Vagina (tissue), 2 donors: ENCODE measurements at places on chromosomes 6 and 20. TPM values are rescaled to one million over a fixed set of nuclear protein-coding genes. Genes with fewer than 3 reads are reported as not detected.

DNA sequence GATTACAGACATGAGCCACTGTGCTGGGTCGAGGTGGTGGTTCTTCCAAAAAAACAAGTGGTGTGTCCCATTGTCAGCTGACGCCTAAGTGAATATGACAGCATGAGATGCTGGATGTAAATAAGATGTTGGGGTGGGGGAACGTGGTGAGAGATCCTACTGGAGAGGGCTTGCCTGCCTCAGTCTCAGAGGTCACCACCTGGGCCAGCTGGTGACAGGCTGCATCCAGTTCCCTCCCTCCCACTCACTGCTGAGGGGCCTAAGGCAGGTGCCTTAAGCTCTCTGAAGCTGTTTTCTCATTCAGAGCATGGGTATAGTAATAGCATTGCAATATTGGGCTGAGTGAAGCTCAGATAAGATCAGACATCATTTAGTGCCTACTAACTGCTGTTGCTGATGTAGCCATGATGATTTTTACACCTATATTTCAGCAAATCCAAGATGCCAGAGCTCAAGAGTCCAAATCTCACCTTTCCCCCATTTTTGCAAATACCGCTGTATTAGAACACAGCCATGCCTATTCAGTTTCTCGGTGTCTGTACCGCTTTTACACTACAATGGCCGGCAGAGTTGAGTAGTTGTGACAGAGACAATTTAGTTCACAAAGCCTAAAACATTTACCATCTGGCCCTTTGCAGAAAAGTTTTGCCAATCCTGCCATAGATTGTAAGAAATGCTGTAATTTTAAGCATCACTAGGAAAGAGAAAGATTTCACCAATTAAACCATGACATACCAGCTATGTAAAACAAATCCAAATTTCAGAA, 171.3 kb downstream of the ANKRD60 start:
- DNase-seq: no peak

DNA sequence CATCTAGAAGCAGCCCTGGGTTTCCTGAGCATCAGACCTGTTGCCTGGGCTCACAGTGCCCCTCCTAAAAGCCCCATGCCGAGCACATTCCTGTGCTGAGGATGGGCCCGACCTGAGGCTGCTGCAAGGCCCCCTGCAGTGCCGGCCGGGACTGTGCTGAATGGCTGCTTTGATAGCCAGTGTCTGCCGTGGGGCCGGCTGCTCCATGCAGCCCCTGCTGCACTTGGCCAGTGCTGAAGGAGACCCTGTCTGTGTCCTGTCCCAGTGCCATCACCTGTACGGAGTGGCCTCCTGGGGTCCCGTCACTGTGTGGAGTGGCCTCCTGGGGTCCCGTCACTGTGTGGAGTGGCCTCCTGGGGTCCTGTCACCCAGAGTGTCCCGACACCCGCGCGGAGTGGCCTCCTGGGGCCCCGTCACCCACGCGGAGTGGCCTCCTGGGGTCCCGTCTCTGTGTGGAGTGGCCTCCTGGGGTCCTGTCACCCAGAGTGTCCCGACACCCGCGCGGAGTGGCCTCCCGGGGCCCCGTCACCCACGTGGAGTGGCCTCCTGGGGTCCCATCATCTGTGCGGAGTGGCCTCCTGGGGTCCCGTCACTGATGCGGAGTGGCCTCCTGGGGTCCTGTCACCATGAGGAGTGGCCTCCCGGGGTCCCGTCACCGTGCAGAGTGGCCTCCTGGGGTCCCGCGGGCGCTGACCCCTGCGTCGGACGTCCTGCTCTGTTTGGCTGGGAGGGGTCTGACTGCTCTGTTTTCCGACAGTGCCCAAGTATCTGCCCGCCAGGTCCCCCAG, 7.0 kb downstream of the COL9A3 start:
- no peak for DNase-seq

- no peak for DNase-seq
Observed at GRCh38 chr20:48490961-48491831, 336.6 kb downstream of the PREX1 start.

Gene HLA-DOA
- total RNA-seq: 30.2 TPM

GRCh38 chr6:110422444-110422822, 7.1 kb upstream of the DDO start:
- DNase-seq: no peak
